NCI-H1436 treated with DMSO at 0.1 percent for 48 hours (cell line): ENCODE measurements at places on chromosomes 7 and 10.

GRCh38 chr10:17407047-17407446, 47.3 kb downstream of the ST8SIA6 start:
- DNase-seq = no peak

DNA sequence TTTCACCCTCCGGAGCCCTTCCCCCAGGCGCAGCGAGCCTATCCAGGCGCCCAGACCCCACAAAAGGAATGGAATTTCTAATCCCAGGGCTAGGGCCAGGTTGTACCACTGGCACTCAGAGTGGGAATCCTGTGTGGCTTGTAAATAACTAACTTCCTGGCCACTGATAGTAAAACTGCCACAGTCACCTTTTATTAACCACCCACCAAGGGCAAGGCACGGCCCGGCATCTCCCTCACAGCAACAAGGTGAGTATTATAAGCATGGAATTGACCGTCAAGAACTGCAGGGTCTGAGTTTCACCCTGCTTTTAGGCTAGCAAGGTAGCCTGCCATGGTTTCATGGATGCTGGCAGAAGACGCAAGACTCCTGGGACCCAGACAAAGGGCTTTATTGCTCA, 51.1 kb downstream of the SPOCK2 start:
- no peak for DNase-seq

GRCh38 chr7:118280319-118281012, 56.0 kb downstream of the ANKRD7 start:
- no peak for DNase-seq

GRCh38 chr7:21944616-21945453, 864 bp downstream of the CDCA7L start:
- DNase-seq = no peak
